Natural killer cell treated with Interleukin-12 subunit alpha and Interleukin-12 subunit beta and Interleukin-15 and Interleukin-18, amount 100 ng/mL, for 72 hours (primary cell): ENCODE measurements at places on chromosomes 7 and 10.

DNA sequence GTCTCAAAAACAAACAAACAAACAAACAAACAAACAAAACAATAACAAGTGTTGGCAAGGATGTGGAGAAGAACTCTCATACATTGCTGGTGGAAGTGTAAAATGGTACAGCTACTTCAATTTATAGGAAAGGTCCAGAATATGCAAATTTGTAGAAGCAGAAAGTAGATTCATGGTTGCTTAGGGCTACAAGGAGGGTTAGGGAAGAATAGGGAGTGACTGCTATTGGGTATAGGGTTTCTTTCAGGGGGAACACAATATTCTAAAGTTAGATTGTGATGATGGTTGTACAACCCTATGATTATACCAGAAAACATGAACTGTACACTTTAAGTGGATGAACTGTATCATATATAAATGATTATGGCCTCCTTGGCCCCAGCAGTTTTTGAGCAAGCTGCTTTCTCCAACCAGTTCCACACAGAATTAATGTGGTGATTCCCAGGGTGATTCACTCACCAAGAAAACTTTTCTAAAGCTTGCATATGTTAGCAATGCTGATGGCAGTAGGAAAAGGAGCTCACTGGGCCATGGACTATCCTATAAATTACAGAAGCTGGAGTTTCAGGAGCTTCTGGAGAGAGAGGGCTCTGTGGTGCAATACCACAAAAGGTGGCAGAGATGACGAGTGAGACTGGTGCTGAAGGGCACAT, 52.8 kb upstream of the KCNIP2 start:
- DNase-seq = no peak

GRCh38 chr7:117412946-117413559, 14.2 kb downstream of the ASZ1 start:
- no peak for DNase-seq

- no peak for DNase-seq
These were observed 85.5 kb downstream of the ZNRF2 start for GRCh38 chr7:30369879-30370278.

GRCh38 chr7:17385612-17386011, 87.2 kb downstream of the AHR start:
- no peak for DNase-seq

DNA sequence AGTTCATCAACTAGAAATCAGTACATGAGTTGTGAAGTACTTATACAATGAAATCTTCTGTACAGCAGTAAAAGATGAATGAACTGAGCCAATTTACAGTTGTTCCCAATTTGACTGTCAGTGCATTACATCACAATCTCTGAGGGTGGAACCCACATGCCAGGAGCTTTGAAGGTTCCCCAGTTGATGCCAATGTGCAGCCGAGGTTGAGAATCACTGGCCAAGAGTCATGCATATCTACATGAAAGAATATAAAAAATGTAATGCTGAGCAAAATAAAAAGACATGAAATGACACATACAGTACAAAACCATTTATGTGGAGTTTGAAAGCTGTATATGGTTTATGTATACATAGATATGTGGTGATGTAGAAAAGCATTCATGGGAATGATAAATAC, 22.1 kb upstream of the CCNJ start:
- no peak for DNase-seq

- DNase-seq = peak; percentile 54
These were observed 63.9 kb downstream of the FOXL3 start for GRCh38 chr7:353746-354325.

GRCh38 chr10:79438699-79439085, 6.7 kb downstream of the ZCCHC24 start:
- DNase-seq = no peak

- DNase-seq = no peak
These were observed 195.3 kb downstream of the ZNF438 start for GRCh38 chr10:30836406-30836805.

GRCh38 chr7:3805151-3805550, 504.1 kb downstream of the SDK1 start:
- DNase-seq = no peak

- DNase-seq = no peak
These were observed 38.9 kb upstream of the SP8 start for GRCh38 chr7:20825555-20825954.
